Pulmonary artery endothelial cell (primary cell): ENCODE measurements at places on chromosomes 2 and 18. TPM values are rescaled to one million over a fixed set of nuclear protein-coding genes. Genes with fewer than 3 reads are reported as not detected.

DNA sequence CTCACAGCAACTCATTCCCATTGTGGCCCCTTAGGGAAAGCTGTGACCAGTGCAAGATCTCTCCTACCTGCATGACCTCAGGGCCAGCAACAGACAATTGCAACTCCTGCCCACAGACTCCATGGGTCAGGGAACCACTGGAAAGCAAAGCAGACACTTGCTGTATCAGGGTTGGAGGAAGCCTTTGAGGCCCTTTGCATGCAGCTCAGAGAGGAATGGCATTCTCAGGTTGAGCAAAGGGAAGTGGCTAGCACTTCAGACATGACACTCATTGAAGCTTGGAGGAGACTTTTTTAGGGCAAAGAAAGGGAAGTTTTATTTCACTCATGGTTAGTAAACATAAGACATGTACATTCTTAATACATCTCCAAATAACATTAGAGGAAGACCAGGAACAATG, 22.1 kb downstream of the IL1F10 start:
- DNase-seq, result no peak

Gene MDH1
- total RNA-seq, result 119 and 160 TPM in 2 replicates

Gene ABCG5
- total RNA-seq, result not detected in 2 replicates

DNA sequence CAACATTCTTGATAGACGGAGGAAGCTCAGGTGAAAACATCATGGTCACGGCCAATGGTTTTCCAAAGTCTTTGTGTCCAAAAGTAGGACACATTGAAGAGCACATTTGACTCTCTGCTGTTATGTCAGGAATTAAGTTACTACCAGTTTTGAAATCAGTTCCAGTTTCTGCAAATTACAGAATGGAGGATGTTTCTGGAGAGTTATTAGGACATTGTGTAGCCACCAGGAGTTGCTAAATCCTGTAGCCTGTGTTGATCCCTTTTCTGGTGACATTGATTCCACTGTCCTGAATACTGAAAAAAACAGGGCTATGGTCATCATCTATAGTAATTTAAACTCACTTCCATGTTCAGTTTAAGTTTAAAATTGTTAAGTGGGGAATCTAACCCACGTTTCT, 15.3 kb downstream of the UPP2 start:
- no peak for DNase-seq

GRCh38 chr18:3333056-3333720, 71.3 kb downstream of the MYL12B start:
- DNase-seq, result no peak

Gene GAL3ST2
- total RNA-seq, result not detected in 2 replicates

Gene CYP26B1
- 0.13 and 0.78 TPM in 2 replicates for total RNA-seq

GRCh38 chr18:5397102-5397501, 101.6 kb upstream of the ZBTB14 start:
- no peak for DNase-seq

DNA sequence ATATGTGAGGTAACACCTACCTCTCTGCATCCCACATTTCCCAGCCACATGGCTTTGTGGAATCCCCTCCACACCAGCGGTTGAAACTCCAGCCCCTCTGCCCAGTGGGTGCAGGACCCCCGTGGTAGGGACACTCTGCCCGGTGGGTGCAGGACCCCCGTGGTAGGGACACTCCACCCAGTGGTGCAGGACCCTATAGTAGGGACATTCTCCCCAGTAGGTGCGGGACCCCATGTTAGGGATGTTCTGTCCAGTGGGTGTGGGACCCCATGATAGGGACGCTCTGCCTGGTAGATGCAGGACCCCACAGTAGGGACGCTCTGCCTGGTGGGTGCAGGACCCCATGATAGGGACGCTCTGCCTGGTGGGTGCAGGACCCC, 11.5 kb downstream of the COPS9 start:
- DNase-seq, result no peak

GRCh38 chr2:42249887-42250286, 80.7 kb downstream of the EML4 start:
- DNase-seq, result peak; percentile 17

Gene NRBP1
- 122 and 137 TPM in 2 replicates for total RNA-seq

DNA sequence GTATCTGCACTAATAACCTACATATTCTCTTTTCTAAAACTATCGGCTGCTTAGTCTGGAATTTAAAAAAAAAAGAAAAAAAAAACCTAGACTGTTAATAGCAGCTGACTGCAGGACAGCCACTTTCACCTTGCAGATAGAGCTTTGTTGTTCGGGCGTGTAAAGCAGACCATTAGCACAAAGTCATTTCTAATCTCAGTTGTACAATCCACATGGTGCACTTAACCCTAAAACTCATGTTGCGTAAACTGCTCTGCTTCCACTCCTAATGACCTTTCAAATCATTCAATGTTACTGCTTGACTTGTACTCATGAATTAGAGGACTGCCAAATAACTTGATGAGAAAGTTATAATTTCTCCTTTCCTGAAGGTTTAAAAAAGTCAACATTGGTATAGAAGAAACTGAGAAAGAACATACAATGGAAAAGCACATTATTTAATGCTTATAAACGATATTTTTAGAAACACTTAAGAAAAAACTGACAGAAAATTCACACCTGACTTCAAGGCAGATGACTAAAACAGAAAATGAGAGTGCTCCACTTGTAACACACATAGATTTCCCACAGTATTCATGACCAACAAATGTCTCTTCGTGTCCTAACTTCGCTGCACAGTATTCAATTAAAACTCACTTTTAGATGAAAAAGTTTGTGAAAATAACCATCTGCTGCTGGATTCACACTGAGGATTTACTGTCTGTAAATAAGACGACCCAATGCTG, 2.6 kb downstream of the CDH2 start:
- no peak for DNase-seq

GRCh38 chr2:40370007-40370395, 81.9 kb downstream of the SLC8A1 start:
- no peak for DNase-seq

GRCh38 chr2:100242891-100243619, 79.2 kb downstream of the LONRF2 start:
- peak; percentile 19 for DNase-seq

DNA sequence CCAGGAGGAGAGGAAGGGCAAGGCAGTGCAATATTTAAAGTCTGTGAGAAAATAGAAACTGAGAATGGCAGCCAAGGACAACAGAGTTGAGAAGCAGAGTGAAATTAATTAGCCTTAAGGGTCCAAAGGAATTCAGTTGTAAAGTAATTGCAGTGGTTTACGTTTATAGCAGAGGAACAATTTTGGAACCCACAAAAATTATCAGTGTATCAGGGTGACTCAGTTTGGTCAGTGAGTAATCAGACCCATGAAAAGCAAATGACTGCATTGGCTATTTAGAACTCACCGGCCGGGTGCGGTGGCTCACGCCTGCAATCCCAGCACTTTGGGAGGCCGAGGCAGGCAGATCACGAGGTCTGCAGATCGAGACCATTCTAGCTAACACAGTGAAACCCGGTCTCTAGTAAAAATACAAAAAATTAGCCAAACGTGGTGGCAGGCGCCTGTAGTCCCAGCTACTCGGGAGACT, 245.8 kb upstream of the SLC39A10 start:
- DNase-seq, result no peak

DNA sequence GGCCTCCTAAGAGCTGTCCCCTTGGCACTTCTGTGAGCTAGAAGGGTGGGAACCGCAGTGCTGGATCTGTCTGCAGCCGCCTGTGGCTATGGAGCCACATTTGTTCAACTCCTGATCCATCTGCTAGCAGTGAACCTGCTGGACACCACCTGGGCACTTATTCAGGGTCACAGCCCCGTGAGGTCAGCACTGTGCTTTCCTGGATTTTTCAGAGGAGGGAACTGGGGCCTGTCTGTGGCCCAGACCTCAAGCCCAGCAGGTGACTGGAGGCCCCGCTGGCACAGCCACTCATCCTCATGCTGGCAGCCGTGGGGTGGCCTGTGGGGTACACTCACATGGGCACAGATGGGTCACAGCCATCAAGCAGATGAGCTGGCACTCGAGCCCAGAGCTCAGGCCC, 155.3 kb downstream of the TFCP2L1 start:
- no peak for DNase-seq

Gene SLC66A2
- 47.2 and 47.6 TPM in 2 replicates for total RNA-seq

GRCh38 chr2:171923206-171923605, 945 bp downstream of the HAT1 start:
- DNase-seq, result no peak

Gene ALLC
- total RNA-seq, result not detected in 2 replicates

- DNase-seq, result no peak
Observed at GRCh38 chr18:48904847-48905394, 45.8 kb downstream of the SMAD7 start.

Gene NYAP2
- total RNA-seq, result not detected in 2 replicates

DNA sequence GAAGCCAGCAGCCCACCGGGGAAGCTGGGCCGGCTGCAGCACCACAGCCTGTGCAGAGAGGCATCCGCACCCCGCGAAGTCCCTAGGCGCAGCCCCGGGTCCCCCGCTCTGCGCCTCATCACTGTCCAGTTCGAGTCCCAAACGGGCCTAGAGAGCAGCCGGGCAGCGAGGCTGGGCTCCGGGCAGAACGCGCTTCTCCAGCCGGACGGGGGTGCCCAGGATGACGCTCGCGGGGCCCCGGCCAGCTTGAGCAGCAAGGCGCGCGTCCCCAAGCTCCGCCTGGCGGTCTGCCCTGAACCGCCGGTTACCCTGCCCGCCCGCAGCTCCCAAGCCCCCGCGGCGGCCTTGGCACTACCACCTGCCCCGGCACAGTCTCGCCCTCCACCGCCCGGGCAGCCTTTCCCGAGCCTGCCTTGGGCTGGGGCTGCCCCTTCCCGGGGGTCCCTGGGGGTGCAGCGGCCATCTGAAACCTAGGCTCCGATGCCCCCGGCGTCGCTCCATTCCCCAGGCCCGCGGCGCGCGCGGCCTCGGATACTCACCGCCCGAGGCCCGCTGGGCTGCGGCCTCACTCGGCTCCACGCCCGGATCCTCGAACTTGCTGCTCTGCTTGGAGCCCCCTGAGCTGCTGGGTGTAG, 591 bp downstream of the SLC16A14 start:
- no peak for DNase-seq

Gene MROH2A
- total RNA-seq, result not detected in 2 replicates

Gene RIF1
- 40.7 and 54.3 TPM in 2 replicates for total RNA-seq

DNA sequence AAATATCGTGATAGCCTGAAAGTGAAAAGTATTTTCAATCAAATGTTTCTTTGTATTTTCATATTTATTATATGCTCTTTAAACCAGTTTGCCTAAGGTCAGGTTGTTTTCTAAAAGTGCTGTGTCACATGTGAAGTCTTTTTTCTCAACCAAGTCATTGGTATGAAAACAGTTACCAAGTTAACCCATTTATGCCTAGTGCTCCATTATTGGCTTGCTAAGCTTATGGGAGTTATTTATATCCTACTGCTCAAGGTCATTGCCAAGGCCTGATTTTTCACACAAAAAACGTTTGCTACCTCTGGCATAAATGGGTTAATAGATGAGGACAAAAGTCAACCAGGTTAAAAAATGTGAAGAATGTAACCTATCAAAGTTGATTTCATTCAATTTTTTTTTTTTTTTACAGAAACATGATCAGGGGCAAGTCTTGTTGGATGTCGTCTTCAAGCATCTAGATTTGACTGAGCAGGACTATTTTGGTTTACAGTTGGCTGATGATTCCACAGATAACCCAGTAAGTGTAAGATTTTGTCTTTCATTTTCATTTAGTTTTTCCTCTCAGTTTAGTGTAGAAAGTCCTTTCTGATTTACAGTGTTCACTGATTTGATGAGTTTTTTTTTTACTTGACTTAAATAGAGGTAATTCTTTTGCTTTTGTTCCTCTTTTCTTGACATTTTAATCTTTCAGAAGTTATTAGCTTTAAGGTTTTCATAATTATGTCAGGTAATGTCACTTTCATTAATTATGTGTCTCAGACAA, 102.6 kb downstream of the PTPN4 start:
- no peak for DNase-seq

DNA sequence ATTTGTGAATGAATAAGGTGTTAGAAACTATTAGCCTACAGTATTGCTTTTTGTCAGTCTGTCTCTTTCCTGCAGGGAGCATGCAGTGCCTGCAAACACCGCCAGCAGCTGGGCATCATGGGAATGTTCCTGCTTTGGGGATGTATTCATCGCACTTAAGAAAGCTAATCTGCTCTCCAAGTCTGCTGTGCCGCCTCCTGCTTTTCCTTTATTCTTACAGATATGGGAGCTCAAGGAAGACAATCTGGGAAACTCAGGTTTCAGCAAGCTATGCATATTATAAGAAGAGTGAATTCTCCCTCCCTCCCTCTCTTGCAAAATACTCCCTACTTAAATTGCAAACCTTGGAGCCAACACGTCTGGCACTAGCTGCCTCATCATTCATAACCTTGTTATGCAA, 479.2 kb upstream of the ACVR2A start:
- no peak for DNase-seq

Gene GALNT14
- total RNA-seq, result not detected in 2 replicates

GRCh38 chr2:119349289-119349688, 17.3 kb downstream of the C2orf76 start:
- DNase-seq, result no peak

DNA sequence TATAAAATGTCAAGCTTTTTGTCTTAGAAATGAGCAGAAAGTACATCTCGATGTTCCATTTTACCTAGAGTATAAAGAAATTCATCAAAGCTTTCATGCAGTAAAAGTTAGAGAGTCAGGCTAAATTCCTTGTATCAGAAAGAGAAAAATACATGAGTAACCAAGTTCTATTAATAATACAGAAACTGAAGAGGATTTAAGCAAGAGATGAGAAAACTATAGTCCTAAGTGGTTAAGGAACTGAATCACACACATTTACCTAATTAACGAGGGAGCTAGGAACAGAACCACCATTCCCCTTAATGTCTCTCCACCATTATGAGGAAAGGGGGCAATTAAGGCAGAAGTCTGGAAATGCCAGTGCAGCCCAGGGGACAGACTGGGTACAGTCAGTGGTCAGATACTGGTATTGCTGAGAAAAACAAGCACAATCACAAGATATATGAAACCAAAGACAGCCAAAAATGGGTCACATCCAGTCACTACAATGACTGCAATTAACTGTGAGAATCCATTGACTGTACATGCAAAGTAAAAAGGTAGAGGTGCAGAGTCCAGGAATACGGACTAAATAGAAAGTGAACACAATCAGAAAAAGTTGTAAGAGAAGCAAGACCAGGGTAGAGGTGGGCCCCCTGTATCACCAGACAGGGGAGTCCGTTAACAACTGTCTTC, 23.9 kb downstream of the MAP4K3 start:
- DNase-seq, result no peak
